Neural progenitor cell (in vitro differentiated cells): ENCODE measurements at places on chromosomes 12 and 14. TPM values are rescaled to one million over a fixed set of nuclear protein-coding genes. Genes with fewer than 3 reads are reported as not detected.
A peak's percentile ranks its signal among the peaks of the same experiment; 100 is the strongest.

Gene PRKD1
- total RNA-seq, result 8.1 and 8.7 TPM in 2 replicates

Gene RAB5B
- total RNA-seq, result 62.9 and 64.5 TPM in 2 replicates

DNA sequence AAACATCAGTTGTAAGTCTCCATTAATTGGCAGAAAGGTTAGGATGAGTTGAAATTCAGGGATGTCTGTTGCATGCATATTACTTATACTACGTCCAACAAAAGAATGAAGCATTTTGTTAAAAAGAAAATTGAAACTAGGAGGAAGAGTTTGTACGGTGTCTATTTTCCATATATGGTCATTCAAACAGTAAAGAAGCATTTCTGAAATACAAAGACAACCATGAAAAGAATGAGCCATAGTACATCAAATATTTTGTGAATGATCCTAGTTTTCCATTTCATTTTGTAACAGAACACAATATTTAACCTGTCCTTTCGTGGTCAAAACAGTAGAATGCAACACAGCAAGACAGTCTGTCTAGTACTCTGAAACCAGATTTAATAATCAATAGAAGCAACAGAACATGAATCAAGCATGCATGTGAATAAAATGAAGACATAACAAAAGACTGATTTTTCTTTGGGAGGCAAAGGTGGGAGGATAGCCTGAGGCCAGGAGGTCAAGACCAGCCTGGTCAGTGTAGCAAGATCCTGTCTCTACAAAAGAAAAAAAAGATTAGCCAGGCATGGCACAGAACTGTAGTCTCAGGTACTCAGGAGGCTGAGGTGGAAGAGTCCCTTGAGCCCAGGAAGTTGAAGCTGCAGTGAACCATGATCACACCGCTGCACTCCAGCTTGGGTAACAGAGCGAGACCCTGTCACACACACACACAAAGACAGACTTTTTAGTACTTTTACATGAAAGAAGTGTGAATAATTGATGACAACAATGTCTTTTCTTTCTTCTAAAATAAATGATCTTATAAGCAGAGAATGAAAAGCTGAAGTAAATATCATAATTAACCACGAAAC is 156.0 kb downstream of the LRIG3 start:
- DNase-seq, result no peak

GRCh38 chr12:38919191-38919590 is 13.8 kb upstream of the CPNE8 start:
- no peak for DNase-seq

- DNase-seq, result no peak
Measured at GRCh38 chr12:7729746-7730145, 17.4 kb downstream of the CLEC4C start.

- no peak for DNase-seq
Measured at GRCh38 chr12:132685400-132685799, 1.7 kb downstream of the POLE start.

- no peak for DNase-seq
Measured at GRCh38 chr14:70814466-70814865, 5.2 kb upstream of the MAP3K9 start.

DNA sequence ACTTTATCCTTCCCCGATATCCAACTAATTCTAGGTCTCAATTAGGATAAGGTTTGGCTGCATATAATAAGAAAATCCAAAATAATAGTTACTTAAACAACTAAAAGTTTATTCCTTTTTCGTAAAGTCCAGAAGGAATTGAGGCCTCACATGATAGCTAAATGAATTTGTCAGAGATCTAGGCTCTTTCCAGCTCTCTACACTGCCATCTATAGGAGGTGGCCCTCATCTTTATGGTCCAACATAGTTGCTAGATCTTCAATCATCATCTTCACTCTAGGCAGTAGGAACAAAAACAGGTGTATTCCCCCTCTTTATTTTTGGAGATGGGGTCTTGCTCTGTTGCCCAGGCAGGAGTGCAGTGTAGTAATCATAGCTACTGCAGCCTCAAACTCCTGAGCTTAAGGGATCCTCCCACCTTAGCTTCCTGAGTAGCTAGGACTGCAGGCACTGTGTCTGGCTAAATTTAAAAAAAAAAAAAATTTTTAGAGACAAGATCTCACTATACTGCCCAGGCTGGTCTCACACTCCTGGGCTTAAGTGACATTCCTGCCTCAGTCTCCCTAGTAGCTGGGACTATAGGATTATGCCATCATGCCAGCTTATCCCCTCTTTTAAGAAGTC is 46.5 kb upstream of the SAV1 start:
- peak; percentile 31 for DNase-seq

- no peak for DNase-seq
Measured at GRCh38 chr14:105860615-105861580, 334.5 kb downstream of the TMEM121 start.

GRCh38 chr14:102415671-102416070 is 52.9 kb downstream of the TECPR2 start:
- no peak for DNase-seq

DNA sequence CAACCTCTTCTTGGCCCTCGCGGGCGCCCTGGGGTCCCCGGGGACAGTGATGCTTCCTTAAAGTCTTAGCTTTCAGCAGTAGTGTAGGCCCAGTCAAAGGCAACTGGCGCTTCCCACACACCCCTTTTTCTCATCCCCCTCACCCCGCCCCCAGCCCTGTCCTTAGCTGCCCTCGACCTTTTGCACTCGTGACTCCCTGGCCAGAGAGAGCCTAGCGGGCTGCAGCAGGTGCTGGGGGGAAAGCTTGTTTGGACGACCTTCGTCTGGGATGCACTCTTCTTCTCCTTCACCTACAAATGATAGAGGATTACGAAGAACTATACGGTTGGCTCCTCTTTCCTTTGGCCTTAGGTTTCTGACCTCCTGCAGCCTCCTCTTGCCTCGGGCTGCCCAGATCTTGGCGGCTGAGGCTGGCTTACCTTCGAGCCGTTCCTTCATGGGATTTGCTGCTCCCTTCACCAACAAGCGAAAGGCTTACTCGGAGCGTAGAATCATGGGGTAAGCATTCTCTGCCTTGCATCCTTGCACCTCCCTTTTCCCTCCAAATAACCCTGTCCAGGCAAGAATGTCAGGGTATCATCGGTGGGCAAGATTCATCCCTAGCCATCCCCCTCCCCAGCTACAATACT is 815 bp downstream of the COQ10A start:
- DNase-seq, result peak; percentile 57

GRCh38 chr12:51188359-51189051 is 15.6 kb upstream of the TFCP2 start:
- DNase-seq, result no peak

Gene DRAM1
- 1.2 and 1.3 TPM in 2 replicates for total RNA-seq

Gene CSRNP2
- total RNA-seq, result 28.6 and 30.9 TPM in 2 replicates

Gene TAS2R8
- total RNA-seq, result 0.22 TPM in 1 of 2 replicates, not detected in the other

- DNase-seq, result no peak
Measured at GRCh38 chr12:78328524-78328923, 497.8 kb downstream of the NAV3 start.

Gene PZP
- total RNA-seq, result not detected in 2 replicates

GRCh38 chr14:60199321-60199720 is 34.1 kb upstream of the DHRS7 start:
- no peak for DNase-seq

GRCh38 chr14:76015191-76015590 is 29.6 kb downstream of the IFT43 start:
- no peak for DNase-seq

DNA sequence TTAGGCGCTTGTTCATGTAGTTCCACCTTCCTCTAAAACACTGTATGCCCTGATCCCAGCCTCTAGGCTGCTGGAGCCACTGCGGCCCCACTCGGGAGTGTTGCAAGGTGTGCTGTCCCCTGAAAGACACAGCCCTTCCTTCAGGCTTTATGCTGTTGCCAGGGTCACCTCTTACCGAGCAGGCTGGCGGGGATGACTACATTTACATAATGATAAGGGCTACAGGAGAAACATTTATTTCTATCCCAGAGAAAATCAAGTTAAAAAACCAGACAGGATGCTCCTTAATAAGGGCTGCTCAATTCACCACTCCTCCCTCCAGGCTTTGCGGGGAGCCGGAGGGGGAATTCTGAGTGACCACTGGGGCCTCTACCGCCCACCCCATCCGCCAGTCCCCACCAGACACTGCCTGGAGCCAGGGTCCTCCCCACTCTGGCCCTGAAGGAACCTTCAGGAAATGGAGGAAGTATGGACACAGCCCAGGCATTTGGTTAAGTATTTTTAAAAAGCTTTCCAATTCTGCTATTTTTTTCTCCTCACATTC is 200.6 kb downstream of the TTC7B start:
- DNase-seq, result peak; percentile 26

- DNase-seq, result peak; percentile 39
Measured at GRCh38 chr12:100794441-100795173, at the start of gene ANO4. Gene ANO4 (plus strand): TSS chr12:100794776. CDS start chr12:100901786, 107,010 bp downstream.

Gene HOXC5
- not detected in 2 replicates for total RNA-seq

DNA sequence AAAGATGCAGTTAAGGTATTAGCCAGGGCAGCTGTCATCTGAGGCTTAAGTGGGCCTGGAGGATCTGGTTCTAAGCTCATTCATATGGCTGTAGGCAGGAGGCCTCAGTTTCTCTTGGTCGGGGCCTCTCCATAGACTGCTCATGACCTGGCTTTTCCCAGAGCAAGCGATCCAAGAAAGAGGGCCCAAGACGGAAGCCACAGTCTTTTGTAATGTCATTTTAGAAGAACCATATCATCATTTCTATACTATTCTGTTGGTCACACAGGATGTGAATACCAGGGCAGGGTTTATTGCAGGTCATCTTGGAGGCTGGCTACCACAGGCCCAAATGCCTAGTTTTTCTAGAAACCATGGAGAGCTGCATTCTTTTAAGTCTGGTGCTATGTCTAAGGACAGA is 47.7 kb downstream of the GNG2 start:
- no peak for DNase-seq

DNA sequence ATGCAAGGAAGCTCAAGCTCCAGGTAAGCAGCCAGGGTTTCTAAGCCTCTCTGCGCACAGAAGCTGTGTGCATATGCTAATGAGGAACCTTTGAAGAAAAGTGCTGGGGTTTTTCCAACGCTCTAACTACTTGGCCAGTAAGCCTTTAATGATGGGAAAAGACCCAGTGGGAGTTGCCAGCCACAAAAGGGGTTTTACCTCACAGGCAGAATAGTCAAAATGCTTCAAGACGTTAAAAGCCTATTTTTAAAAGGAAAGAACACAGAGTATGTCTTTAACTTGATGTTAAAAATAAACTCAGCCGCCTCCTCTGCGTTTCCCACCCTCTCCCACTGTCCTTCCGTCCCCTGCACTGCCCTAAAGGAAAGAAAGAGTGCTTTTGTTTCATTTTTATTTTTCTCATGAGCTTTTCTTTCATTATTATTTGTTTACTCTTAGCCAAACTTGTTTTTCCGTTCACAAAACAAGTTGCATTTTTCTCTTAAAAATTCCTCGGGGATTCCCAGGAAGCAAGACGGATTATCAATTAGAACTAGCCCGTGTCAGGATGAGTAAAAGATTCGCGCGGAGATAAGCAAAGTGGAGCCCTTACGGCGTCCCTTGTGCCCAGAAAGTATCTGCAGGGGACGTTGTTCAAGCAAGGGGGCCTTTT is 209.8 kb upstream of the NUDT4 start:
- DNase-seq, result peak; percentile 84

Gene GLT8D2
- 1.9 and 3.9 TPM in 2 replicates for total RNA-seq

Gene KLRC1
- not detected in 2 replicates for total RNA-seq

Gene TBC1D30
- 9.4 and 9.7 TPM in 2 replicates for total RNA-seq

Gene ST8SIA1
- total RNA-seq, result 1.8 and 1.9 TPM in 2 replicates

DNA sequence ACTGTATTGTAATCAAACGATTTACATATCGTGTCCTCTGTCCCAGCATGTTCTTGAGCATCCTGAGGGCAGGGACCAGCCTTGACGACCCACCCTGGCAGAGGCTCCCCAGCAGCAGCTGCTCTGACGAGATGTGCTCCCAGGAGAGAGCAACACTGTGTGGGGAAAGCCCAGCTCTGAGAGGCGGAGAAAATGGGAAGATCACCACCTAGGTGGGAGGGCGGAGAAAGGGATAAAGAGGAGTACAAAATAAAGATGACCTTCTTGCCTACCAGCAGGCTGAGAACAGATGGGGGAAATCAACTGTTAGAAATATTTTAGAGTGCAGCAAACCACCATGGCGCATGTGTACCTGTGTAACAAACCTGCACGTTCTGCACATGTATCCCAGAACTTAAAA is 71.5 kb upstream of the CAPRIN2 start:
- DNase-seq, result no peak

- DNase-seq, result no peak
Measured at GRCh38 chr12:79691511-79692248, 916 bp upstream of the PAWR start.

Gene VRTN
- 7.9 and 18.6 TPM in 2 replicates for total RNA-seq

GRCh38 chr12:29799591-29799990 is 15.8 kb upstream of the TMTC1 start:
- no peak for DNase-seq

DNA sequence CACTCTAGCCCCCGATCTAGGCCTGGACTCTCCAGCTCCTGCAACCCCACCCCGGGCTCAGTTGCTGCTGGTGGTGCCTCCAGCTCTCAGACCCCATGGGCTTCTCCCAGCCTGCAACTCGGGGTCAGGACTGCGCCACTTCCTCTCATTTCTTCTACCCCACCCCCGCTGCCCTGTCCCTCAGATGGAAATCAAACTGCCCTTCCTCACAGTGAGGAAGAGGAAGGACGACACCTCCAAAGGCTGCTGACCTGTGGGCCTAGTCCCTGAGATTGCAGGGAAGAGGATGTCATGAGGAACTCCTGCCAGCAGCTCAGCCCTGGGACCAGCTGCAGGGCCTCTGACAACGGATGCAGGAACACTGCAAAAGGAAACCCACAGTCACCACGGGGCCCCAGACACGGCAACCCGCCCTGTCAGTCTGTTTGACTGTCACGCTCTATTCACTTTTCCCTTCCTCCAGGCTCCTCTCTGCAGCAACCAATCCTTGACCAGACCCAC is 29.3 kb upstream of the PNMA1 start:
- no peak for DNase-seq

- DNase-seq, result peak; percentile 82
Measured at GRCh38 chr12:109833307-109834189, at the start of gene TRPV4. Gene TRPV4 (minus strand): TSS chr12:109833398. CDS start chr12:109814796, 18,602 bp downstream.

- DNase-seq, result no peak
Measured at GRCh38 chr12:27534060-27534764, 10.2 kb downstream of the PPFIBP1 start.

DNA sequence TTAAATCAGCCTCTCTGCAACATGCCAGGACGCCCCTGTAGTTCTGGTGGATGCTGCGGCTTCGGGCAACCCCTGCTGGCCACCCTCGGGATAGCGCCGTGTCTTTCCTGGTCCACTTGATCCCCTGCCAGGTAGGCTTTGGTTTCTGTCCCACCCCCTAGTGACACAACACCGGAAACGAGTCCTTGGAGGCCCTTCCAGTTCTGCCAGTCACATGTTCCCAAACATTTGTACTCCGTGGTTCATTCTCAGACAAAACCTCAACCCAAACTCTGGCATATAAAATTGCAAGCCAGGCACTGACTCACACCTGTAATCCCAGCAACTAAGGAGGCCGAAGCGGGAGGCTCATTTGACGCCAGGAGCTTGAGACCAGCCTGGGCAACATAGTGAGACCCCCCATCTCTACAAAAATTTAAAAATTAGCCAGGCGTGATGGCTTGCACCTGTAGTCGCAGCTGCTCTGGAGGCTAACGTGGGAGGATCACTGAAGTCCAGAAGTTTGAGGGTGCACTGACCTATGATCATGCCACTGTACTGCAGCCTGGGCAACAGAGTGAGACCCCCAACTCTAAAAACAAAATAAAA is 37.0 kb downstream of the RASAL1 start:
- peak; percentile 82 for DNase-seq

Gene BATF
- total RNA-seq, result not detected in 2 replicates
